Natural killer cell treated with Interleukin-12 subunit alpha and Interleukin-12 subunit beta and Interleukin-15 and Interleukin-18, amount 100 ng/mL, for 72 hours (primary cell): ENCODE measurements at places on chromosomes 2 and 18.

DNA sequence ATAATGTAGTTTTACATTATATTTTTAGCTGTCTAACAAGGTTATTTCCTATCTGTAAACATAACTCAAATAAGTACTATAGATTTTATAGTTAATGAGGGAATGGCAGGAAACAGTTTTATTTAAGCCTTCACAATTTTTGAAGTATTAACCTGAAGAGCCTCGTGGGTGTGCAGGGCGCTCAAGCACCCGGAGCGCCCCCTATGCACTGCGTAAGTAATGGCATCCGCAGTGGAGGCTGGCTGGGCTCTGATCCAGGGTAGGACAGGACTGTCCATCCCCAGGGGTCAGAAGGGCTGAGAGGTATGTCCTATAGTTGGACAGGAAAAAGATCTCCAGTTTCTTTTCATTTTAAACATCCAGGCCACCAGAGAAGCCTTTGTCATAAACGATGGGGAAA is 8.2 kb upstream of the GBX2 start:
- no peak for DNase-seq

GRCh38 chr18:53422896-53423295 is 801.6 kb downstream of the MBD2 start:
- no peak for DNase-seq

- DNase-seq = no peak
These were observed 308.9 kb upstream of the LRRTM4 start for GRCh38 chr2:77831060-77831459.

GRCh38 chr18:50099725-50100407 is 95.1 kb downstream of the MYO5B start:
- no peak for DNase-seq

- no peak for DNase-seq
These were observed 257.6 kb upstream of the SALL3 start for GRCh38 chr18:78721981-78722380.
